ENCODE measurements at places on chromosomes 12 and 14. TPM values are rescaled to one million over a fixed set of nuclear protein-coding genes. Genes with fewer than 3 reads are reported as not detected.

The SLCO1B1 gene
- total RNA-seq = not detected

DNA sequence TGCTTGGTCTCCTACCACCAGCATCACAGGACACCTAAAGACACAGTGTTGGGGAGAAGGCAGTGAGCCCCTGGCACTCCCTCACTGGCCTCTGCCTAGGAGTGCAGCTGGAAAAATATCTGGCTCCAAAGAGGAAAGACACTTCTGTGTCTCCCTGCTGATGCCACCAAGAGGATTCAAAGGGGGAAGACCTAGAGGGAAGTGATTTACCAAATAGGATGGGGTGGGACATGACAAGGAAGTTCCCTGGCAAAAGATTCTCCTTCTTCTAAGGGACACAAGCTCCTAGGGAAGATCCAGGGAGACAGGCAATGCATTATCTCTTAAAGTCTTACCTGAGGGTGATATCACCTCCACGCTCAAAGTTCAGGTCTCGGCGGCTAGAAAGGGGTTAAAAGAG is 6.1 kb downstream of the NDRG2 start:
- no peak for ATAC-seq

- ATAC-seq = no peak
These were observed 91.6 kb downstream of the HELB start for GRCh38 chr12:66393890-66394289.

The AICDA gene
- not detected for total RNA-seq

The SMCO2 gene
- not detected for total RNA-seq

DNA sequence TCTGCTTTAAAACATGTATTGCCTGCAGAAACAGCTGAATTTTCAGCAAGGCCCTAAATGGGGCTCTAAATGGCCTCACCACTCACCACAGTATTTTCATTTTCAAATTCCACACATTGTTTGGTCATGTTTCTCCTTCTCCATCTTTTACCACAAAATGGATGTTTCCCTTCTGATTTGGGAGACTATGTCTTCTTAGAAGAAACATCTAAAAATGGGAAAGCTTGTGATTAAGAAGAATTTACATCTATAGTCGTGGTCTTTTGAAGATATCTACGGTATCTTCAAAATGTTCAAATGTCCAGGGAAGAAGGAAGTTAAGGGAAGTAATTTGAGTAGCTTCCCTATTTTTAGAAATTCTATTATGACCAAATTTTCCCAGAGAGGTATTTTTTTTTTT is 20.7 kb upstream of the TUBA1C start:
- ATAC-seq = no peak

The KLHL28 gene
- total RNA-seq = 11.7 TPM

DNA sequence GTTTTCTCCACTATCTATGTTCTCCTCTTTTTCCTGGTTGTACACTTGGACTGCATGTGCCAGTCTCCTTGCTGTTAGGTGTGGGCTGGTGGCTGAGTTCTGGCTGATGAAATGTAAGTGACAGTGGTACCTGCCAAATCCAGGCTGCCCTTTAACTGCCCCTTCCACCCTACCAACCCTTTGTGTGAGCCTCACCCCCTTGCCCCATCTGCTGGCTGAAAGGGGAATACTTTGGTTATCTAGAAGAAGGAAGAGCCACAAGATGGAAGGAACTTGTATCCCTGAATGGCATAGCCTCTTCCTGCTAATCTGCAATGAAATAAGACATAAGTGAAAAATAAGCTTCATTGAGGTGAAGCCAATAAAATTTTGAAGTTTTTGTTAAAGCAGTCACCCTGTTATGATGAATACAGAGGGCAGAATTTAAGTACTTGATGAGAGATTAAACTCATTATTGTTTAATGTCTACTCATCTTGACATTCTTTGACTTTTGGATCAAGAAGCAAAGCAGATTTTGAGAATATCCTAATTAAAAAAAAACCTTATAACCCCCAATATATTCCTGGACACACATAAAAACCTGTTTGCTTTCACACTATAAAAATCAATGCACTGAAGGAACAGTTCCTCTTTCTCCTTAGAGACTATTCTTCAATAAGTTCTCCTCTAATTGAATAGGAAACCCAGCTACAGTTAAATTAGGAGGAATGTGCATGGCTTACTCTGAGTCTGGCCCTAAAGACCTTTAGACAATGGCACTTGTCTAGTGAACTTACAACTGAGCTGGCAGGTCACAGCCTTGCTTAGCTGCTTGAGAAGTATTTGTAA is 262.6 kb upstream of the BTG1 start:
- no peak for ATAC-seq

DNA sequence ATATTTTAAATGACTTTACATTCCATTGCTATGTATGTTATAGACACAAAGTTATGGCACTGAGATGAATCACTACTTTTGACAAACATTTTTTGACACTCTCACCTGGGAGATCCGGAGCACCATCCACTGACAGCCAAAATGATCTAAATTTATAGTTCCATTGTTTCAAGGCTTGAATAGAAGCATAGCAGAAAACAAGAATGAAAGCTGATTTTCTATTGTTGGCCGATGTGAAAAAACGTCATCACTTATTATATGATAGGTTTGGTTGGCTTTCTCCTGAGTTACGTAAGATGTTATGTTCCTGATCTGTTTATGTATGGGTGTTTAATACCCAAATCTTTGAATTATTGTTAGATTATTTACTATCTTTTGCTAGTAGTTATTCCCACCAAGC is 306.2 kb downstream of the PAWR start:
- no peak for ATAC-seq

GRCh38 chr14:104683653-104684448 is 5.6 kb upstream of the INF2 start:
- no peak for ATAC-seq

The PDZRN4 gene
- 55.3 TPM for total RNA-seq

DNA sequence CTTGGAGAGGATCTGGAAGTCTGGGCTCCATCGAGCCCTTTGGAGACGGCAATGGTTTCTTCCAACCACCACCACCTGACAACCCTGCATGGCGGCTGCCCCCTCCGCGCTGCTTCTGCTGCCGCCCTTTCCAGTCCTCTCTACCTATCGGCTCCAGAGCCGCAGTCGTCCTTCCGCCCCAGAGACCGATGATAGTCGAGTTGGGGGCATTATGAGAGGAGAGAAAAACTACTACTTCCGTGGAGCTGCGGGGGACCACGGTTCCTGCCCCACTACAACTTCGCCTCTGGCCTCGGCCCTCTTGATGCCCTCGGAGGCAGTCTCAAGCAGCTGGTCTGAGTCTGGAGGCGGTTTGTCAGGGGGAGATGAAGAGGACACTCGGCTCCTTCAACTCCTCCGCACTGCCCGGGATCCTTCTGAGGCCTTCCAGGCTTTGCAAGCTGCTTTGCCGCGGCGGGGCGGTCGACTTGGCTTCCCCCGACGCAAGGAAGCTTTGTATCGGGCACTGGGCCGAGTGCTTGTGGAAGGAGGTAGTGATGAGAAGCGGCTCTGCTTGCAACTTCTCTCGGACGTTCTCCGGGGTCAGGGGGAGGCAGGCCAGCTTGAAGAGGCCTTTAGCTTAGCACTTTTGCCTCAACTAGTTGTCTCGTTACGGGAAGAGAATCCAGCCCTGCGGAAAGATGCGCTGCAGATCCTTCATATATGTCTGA is 499 bp downstream of the TOGARAM1 start:
- peak; percentile 45 for ATAC-seq

DNA sequence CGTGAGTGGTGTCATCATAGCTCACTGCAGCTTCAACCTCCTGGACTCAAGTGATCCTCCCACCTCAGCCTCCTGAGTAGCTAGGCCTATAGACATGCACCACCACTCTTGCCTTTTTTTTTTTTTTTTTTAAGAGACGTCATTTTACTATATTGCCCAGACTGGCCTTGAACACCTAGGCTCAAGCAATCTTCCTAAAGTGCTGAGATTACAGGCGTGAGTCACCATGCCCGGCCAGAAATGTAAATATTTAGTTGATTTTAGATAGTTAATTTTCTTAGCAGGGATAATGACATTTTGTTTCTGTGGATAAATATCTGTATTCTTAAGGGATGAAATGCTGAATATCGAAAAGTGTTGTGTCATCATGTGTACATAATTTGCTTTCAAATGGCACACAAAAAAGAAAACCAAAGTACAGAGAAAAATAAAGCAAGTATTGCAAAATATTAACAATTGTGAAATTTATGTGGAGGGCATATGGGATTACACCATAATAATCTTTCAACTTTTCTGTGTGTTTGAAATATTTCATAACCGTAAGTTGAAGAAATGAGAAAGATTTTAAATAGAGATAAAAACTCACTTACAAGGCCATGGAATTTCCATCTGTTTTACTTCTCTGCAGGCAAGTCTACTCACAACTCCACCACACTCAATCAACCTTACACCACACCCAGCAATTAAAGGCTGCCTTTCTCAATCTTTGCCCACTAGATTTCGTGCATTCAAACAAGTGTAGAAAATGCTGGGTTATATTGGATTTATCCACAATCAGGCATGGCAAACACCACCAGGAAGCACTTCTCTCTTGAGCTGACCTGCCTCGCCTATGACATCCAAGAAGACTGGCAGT is 93.7 kb downstream of the SPTSSA start:
- peak; percentile 80 for ATAC-seq

DNA sequence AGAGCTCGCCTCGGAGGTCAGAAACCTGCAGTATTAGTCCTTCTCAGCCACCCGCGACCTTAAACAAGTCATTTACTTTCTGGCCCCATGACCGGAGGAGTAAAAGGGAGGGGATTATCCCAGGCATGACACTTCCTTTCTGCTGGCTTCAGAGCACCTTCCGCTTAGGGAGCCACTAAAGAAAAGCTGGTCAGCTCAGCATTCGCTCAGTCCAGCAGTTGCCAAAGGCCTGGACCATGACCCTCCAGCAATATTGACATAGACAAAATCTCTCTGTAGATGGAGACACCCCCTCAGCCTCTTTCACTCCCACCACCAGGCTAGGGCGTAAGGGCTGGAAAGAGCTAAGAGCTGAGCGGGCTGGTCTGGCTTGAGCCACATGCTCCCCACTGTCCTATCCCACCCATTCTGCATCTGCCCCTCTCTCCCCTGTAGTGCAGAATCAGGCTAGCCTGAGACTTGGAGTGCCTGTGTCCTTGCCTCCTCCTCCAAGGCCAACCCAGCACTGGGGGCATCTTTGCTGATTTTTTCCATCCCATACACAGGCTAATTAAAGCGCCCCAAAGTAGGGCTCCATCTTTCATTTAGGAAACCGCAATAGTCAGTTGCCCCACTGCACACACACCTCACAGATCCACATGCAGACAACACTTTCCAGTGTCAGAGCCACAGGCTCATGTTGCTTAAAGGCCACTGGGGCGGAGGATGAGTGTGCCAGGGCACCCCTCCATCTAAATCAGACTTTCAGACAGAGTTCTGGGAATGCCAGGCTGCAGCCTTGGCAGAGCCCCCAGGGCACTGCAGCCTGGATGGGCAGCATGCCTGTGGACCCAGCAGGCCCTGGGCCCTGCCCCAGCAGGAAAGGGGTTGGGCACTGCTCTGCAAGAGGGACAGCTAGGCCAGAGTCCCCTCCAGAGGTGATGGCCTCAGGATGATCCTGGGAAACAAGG is 4.0 kb upstream of the CPNE6 start:
- ATAC-seq = no peak

DNA sequence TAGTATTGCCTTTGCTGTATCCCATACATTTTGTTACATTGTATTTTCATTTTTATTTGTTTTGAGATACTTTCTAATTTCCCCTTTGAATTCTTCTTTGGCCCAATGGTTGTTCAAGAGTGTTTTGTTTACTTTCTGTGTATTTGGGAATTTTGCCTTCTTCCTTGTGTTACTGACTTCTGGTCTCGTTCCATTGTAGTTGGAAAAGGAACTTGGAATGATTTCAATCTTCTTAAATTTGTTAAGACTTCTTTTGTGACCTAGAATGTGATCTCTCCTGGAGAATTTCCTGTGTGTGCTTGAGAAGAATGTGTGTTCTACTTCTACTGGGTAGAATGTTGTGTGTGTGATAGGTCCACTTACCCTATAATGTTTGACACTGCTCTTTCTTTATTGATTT is 304.4 kb upstream of the RTL1 start:
- no peak for ATAC-seq

The DLK1 gene
- not detected for total RNA-seq

DNA sequence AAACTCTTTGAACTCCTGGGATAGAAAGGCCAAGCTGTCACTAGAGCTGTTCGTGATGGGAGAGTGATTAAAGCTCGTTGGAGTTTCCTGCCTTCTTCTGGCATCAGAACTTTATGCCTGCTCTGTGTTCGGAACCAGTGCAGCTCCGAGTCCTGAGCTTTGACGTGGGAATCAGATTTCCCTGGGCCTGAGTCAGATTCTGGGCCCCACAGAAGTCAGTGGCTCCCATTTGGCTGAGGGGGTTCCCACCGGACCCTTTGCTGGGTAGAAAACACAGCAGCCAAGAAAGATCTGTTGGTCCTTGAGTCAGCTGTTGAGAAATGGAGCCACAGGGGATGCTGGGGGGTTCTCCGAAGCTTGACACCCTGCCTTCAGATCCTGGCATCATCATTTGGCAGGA is 238.0 kb downstream of the CHST11 start:
- ATAC-seq = peak; percentile 65

The STON2 gene
- total RNA-seq = 11.5 TPM

- no peak for ATAC-seq
These were observed 530.1 kb downstream of the NRXN3 start for GRCh38 chr14:78700236-78700635.

- no peak for ATAC-seq
These were observed 363.1 kb upstream of the OR4E1 start for GRCh38 chr14:22036541-22037239.

DNA sequence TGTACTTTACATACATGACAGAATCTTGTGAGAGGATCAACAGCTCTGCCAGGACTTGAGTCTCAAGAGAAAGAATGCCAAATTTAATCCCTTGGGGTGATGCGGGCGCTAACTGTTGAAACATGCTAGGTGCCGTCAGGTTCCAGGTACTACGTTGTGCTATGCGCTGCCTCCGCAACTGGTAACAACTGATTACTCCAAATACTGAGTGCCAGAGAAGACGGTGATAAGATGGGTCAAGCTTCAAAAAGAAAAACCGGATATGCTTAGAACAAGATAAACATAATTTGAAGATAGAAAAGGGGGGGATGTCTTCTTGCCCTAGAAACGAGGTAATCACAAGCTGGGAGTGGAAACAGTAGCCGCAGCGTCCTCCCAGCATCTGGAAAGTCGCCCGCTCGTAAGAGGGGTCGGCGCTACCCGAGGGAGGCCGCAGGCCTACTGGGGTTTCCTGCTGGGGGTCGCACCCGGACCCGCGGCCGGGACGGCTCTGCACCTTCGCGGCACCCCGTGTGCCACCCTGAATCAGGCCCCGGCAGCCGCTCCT is 678 bp downstream of the ZBTB25 start:
- ATAC-seq = no peak

The OR4E2 gene
- not detected for total RNA-seq

DNA sequence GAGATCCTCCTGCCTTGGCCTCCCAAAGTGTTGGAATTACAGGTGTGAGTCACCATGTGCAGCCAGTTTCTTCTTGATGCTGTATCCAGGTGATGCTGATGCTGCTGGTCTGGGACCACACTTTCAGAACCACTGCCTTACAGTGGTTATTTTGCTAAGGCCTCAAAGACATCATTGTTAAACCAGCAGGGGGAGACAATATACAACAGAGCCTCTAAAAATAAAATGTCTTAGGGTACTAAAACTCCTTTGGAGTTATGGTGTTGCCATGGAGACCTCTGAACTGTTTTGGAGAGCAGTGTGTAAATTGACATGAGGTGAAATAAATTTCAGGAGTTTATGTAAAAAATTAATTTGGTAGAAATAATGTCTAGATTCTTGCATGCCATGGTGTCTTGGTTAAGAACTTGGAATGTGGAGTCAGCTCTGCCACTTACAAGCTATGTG is 1.1 kb upstream of the ARG2 start:
- peak; percentile 17 for ATAC-seq
